Breast epithelium (tissue), 4 donors: ENCODE measurements at places on chromosomes 7 and 10.

DNA sequence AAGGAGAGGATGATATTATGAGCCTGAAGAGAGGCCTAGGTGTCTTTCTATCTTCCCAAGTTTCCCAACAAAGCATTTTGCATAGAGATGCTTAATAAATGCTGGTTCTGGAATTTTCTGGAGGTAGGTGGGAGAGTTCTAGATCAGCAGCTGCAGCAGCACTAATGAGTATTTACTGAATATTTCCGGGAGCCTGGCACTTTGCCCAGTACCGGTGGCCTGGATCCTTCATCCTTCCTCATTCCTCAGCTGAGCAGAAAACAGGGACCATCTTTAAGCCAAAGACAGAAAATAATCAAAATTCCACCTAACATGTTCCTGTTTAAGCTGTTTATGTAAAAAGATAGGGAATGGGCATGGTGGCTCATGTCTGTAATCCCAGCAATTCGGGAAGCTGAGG, 813.2 kb upstream of the AUTS2 start:
- H3K27ac ChIP-seq: no peak overlapping the region
- no peaks in the 10 kb centered on the region for H3K4me1 ChIP-seq
- H3K4me3 ChIP-seq: no peak overlapping the region
- H3K27me3 ChIP-seq: no peaks in the 10 kb centered on the region
- no peak for DNase-seq

DNA sequence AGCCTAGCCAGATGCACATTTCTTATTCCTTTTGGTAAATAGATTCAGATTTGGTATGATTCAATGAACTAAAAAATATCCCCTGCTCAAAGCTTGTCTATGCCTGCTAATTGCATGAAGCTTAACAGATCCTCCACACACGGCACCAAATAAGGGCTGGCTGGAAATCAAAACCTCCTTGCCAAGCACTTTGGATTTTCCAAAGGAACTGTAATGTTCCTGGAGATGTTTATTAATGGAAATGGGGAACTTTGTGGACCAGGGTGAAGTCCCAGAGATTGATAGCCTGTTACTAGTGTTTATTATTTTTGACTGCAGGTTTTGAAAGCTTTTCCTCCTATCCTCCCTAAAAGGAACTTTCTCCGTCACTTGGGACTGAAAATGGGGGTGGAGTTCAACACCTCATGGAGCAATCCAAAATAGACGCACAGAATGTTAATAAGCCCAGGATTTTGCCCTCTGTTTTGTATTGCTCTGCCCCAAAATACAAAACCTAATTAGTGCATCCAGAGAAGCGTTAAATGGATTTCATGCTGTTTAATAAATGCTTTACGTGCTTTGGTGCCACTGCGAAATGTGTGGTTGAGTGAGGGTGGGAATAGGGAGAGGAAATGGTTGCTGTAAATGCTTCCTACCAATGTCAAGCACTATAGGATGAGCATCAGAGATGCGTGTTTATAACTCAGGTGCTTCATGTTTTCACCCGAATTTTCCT, 1027.7 kb downstream of the LRMDA start:
- H3K27ac ChIP-seq: no peak overlapping the region

GRCh38 chr7:145916776-145917175, 199.8 kb upstream of the CNTNAP2 start:
- no peak for DNase-seq
- no peaks in the 10 kb centered on the region for H3K36me3 ChIP-seq
- H3K27me3 ChIP-seq: no peaks in the 10 kb centered on the region
- no peak overlapping the region for H3K4me3 ChIP-seq

- no peaks in the 10 kb centered on the region for H3K27me3 ChIP-seq
- H3K4me3 ChIP-seq: peak overlapping the region; percentile 85
- no peaks in the 10 kb centered on the region for H3K36me3 ChIP-seq
- no peaks in the 10 kb centered on the region for H3K4me1 ChIP-seq
- peak overlapping the region; percentile 72 for H3K27ac ChIP-seq
These were observed 931 bp downstream of the PAPSS2 start for GRCh38 chr10:87660484-87661133.

GRCh38 chr10:129410688-129411392, 56.2 kb upstream of the MGMT start:
- no peaks in the 10 kb centered on the region for H3K36me3 ChIP-seq
- no peaks in the 10 kb centered on the region for H3K27me3 ChIP-seq
- H3K4me1 ChIP-seq: no peaks in the 10 kb centered on the region

DNA sequence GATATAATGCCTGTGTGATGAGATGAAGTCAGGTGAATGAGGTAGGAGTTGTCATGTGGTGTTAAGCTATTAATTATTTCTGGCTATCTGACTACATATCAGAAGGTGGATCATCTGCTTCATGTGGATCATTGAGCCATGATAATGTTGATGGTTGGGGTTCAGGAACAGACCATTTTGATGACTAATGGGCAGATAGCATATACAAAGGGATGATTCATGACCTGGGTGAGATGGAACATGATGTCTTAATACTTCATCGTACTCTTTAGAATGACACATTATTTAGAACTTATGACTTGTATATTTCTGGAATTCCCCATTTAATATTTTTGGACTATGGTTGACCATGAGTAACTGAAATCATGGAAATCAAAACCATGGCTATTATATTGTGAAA, 155.1 kb downstream of the OR13A1 start:
- H3K27me3 ChIP-seq: no peaks in the 10 kb centered on the region
- no peaks in the 10 kb centered on the region for H3K36me3 ChIP-seq

DNA sequence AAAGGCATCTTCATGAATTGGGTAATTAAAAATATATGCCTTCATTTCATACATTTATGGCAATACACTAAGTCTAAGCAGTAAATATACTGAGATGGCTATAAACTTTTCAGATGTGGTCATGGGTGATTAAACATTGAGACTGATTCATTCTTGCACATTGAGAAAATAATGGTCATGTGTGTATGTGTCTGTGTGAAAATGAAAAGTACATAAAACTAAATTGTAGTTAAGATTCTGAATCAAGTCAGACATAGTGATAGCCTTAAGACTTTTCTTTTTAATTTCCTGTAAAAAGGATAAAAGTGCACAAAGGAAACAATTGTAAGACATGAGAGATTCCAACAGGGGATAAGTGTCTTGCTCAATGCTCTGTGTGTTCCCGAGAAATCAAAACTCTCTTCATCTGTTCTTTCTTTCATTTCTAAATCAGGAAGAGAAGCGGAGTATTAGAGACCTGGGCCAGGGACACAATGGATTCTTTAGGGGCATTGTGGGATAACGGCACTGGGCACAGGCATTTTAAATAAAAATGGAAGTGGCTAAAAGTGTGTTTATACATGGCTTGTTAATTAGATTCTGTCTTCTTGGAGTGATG, 69.8 kb upstream of the AGR3 start:
- H3K36me3 ChIP-seq: no peaks in the 10 kb centered on the region
- H3K4me1 ChIP-seq: no peaks in the 10 kb centered on the region
- no peaks in the 10 kb centered on the region for H3K27me3 ChIP-seq
- peak overlapping the region; percentile 13 for H3K27ac ChIP-seq
- no peak for DNase-seq

DNA sequence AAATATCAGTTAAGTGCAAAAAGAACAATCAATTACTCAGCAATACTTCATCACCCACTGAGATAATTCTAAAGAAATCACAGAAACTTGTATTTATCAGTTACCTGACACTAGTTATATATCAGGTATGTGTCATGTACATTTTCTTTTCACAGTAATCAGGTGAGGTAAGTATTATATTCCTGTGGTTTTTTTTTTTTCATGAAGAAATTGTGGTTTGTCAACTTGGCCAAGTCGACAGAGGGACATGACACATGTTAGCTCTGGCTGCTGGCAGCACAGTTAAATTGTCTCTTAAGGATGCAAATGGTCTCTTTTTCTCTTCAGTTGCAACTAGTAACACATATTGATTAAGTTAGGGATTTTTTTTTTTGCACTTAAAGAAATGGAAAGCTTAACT, 13.7 kb upstream of the GPR141 start:
- no peak overlapping the region for H3K4me3 ChIP-seq
- H3K36me3 ChIP-seq: no peaks in the 10 kb centered on the region
- no peaks in the 10 kb centered on the region for H3K27me3 ChIP-seq

DNA sequence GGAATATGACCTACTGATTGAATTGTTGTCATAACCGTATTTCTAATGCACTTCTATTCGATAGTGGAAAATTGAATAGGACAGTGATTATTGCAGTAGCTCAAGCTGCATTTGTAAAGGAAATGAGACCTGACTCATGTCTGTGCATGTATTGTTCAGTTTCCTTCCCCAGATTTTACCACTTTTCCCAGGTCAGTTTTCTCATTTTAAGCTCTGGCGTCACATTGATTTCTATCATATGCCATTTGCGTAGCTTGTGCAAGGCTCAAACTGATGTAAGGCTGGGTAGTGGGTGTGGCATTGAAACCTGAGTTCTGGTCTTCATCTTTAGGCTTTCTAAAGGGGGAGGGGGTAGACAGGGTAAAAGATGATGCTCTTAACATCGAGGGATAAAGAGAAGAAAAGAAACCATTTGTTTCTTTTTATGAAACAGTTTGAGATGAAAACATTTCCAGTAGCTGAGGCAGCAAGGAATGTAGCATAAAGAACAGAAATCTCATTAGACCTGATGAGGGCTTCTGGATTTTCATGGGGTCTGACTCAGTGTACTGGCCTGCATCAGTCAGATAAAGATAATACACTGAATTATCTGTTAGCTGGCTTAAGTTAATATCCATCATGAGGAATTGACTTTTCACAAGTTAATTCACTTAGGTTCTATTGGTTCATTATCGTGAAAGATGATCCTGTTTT, 182.3 kb upstream of the CDCA7L start:
- H3K4me1 ChIP-seq: no peaks in the 10 kb centered on the region
- no peaks in the 10 kb centered on the region for H3K36me3 ChIP-seq
- no peaks in the 10 kb centered on the region for H3K27me3 ChIP-seq
- no peak overlapping the region for H3K4me3 ChIP-seq
- no peak for DNase-seq

GRCh38 chr10:97827702-97828291, 21.8 kb upstream of the GOLGA7B start:
- no peak for DNase-seq
- no peak overlapping the region for H3K27ac ChIP-seq
- H3K4me3 ChIP-seq: no peak overlapping the region
- no peaks in the 10 kb centered on the region for H3K36me3 ChIP-seq
- no peaks in the 10 kb centered on the region for H3K27me3 ChIP-seq

- H3K27me3 ChIP-seq: no peaks in the 10 kb centered on the region
- no peak for DNase-seq
- no peak overlapping the region for H3K4me3 ChIP-seq
- H3K27ac ChIP-seq: no peak overlapping the region
These were observed 410.9 kb downstream of the TYW1 start for GRCh38 chr7:67407392-67408071.

DNA sequence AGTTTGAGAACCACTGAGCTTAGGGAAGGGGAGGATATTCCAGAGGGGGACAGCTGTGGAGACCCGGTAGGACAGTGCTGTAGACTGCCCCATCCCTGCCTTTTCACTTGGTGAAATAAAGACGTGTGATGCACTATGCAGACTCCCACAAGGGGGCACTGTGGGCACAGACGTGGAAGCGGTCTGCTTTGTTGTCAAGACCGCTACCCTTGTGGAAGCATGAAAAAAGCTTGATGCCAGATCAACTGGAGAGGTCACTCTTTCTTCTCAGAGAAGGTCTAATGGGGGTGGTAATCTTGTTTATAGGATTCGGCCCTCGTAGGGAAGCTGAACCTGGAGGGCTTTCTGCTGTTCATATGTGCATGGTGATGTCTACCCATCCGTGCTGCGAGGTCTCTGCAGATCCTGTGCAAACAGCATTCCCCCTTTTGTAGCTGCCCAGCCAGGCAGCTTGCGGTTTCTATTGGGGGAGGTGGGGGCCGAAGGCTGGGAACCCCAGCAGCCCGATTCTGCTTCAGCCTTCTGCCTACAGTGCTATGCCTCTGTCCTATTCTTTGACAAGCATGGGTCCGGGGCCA, 13.7 kb downstream of the RPS24 start:
- no peak overlapping the region for H3K27ac ChIP-seq
- no peaks in the 10 kb centered on the region for H3K27me3 ChIP-seq
- no peaks in the 10 kb centered on the region for H3K36me3 ChIP-seq
- H3K4me1 ChIP-seq: no peaks in the 10 kb centered on the region
- no peak overlapping the region for H3K4me3 ChIP-seq
- DNase-seq: peak; percentile 91

GRCh38 chr7:69204943-69205342, 393.3 kb upstream of the AUTS2 start:
- H3K27me3 ChIP-seq: no peaks in the 10 kb centered on the region
- no peak overlapping the region for H3K27ac ChIP-seq
- no peak overlapping the region for H3K4me3 ChIP-seq
- no peaks in the 10 kb centered on the region for H3K4me1 ChIP-seq
- no peaks in the 10 kb centered on the region for H3K36me3 ChIP-seq
- DNase-seq: no peak

DNA sequence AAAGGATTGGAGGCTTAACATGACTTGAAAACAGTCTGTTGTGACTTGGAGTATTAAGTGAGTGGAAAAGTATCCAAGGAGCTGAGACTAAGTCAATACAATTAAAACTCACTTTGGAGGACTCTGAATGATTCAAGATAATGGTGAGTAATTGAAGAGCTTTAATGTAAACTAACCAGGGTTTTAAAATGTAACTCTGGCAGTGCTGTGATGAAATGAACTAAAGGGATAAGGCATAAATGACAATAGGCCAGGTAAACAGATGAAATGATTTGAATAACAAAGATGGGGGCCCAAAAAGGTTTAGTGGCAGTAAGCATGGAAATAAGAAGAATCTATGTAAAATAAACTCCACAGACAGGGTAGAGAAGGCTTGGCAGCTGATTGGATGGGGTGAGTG, 316.5 kb upstream of the CACNA2D1 start:
- H3K4me3 ChIP-seq: no peak overlapping the region
- no peaks in the 10 kb centered on the region for H3K27me3 ChIP-seq
- DNase-seq: no peak
- no peaks in the 10 kb centered on the region for H3K36me3 ChIP-seq
- no peaks in the 10 kb centered on the region for H3K4me1 ChIP-seq
- H3K27ac ChIP-seq: no peak overlapping the region

DNA sequence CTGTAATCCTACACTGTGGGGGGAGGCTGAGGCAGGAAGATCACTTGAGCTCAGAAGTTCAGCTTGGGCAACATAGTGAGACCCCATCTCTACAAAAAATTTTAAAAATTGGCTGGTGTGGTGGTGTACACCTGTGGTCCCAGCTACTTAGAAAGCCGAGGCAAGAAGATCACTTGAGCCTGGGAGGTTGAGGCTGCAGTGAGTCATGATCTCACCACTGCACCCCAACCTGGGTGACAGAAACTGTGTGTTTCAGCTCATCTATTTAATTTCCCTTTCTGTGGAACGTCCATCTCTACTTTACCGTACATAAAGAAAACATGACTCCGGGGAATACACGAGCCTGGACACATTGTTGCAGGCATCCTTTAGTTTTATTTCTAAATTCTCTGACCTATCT, 354.6 kb upstream of the PLXDC2 start:
- no peaks in the 10 kb centered on the region for H3K36me3 ChIP-seq
- DNase-seq: no peak
